ENCODE measurements at places on chromosomes 4 and X.

DNA sequence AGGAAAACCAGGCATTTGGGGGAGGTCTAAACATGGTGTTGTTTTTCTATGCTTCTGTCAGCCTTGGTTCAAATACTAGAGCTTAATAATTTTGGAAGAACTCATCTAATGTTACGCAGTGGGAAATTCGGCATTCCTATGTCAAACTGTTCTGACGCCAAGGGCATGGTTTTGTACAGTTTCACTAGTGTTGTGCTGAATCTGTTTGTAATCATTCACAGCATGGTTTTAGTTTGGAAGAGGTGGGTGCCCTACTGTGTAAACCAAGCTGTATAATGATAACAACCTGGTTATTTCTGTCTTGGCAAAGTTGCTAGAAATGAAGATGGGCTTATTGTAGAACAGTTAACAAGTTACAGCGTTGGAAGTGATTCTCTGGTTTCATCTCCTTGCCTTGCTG lies 5.2 kb downstream of the DDX3X start:
- DNase-seq, result no peak

- DNase-seq, result peak; percentile 9
These were observed 119.5 kb upstream of the AFF2 start for GRCh38 chrX:148380650-148381561.

GRCh38 chrX:138986866-138987265 lies 275.3 kb upstream of the FGF13 start:
- DNase-seq, result no peak

GRCh38 chrX:96386981-96387380 lies 297.7 kb upstream of the DIAPH2 start:
- DNase-seq, result no peak

GRCh38 chr4:185470501-185471195 lies 885 bp downstream of the CCDC110 start:
- no peak for DNase-seq

- DNase-seq, result no peak
These were observed 82.3 kb downstream of the SPRY1 start for GRCh38 chr4:123478859-123479345.

DNA sequence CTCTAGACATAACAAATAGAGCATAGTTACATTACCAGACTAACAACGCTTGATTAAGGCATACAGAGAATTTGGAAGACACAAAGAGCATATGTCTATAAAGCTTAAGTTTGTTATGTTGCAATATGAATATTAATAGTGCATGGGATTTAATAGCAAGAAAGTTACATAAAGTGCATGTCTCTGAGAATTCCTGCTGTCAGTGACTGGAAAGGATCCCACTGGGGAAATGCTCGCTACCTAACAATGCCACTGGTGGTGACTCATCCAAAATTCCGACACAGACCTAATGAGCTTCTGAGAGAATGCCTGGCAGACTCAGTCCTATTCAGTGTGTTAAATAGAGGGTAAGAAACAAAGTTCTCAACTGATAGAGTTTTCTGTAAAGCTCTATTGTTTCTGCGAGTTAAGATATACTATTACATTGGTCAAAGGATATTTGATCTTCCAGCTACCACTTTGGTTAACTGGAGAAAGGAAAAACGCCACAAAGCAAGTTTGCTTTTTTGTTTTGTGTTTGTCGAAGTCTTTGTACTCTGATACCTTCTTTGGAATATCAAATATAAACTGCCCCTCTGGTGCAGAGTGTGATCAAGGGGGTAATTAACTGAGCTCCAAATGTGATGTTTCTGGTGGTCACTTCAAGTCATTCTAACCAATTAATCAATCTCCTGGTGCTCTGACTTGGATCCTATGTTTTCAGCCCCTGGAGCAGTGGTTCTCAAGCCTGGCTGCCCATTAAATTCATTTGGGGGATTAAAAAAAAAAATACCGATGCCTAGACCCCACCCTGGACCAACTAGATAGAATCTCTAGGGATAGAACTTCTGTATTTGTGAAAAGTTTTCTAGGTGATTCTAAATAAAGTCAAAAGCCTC lies 107.9 kb downstream of the PALLD start:
- no peak for DNase-seq

DNA sequence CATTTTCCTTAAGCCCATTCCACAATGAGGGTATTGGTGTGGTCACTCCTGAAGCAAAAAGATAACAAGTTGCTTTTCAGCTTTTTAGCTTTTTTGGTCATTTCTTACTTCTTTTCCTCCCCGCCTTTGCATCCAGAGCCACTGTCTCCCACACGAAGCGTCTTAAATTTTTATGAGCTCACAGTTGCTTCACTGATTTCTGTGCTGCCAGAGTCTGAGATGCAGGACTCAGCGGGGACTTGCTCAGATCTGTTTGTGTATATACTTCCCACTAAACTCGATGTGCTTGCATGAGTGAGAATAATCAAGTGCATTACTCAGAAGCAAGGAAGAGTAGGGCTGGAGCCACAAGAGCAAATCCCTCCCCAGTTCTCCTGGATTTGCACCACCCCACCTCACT lies 80.2 kb upstream of the FHL1 start:
- no peak for DNase-seq

DNA sequence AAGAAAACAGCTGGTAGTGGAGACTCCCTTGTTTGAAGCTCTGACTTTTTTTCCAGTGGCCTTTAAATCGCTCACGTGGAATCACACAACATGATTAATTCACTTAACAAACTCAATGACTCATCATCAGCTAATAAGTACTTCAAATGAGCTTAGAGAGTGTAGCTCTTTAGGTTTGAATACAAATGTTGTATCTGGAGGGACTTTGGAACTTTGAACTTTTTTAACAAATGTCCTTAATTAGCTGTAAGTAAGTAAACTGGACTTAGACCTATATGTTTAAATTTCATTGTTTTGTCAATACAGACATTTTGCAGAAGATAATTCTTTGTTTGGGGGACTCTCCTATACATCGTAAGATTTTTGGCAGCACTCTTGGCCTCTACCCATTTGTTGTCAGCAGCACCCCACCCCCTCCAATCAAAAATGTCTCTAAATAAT lies 581.1 kb downstream of the SPRY1 start:
- no peak for DNase-seq

DNA sequence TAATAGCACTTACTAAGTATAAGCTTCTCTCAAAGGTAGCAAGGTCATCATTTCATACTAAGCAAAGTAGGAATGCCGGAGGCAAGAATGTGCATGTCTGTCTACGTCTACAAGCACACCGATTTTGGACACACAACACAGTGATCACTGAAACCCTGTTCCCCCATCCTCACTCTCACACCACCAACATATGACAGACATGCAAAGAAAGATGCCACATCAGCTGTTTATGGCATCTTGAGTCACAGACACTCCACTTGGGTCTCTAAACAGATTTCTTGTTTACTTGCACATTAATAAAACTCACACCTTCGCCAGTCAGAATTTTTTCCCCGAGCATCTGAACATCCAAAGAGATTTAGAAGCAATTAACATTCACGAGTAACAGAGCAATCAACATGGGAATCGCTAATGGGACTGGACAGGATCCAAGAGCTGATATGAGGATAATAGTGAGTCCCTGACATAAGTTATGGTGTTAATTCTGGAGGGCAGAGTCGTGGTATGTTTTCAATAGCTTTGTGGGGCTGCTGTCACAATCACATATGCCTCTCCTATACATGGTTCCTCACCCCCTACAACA lies 324.1 kb downstream of the DHX15 start:
- DNase-seq, result no peak

- DNase-seq, result no peak
These were observed 88.3 kb upstream of the DDX3X start for GRCh38 chrX:41245641-41246040.

- no peak for DNase-seq
These were observed 64.3 kb downstream of the SMIM20 start for GRCh38 chr4:25978327-25978726.

- no peak for DNase-seq
These were observed 14.3 kb downstream of the CASK start for GRCh38 chrX:41909068-41909467.

- DNase-seq, result no peak
These were observed 242.0 kb downstream of the MAPK10 start for GRCh38 chr4:86117705-86118302.

DNA sequence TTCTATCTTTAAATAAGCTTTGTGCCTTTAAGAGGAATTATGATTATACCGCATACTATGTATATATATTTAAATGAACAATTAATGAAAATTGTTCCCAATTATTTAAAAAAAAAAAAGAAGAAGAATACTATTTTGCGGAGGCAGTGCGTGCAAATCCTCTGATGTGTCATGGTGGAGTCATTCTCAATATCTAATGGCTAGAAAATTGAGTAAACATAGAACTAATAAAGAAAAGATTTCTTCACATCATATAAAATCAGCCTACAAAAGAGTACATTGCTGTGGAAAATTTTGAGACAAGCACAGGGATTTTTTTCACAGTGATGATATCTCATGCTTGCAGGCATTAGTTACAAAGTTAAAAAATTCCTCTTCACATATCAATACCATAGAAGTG lies 2.6 kb upstream of the EREG start:
- DNase-seq, result no peak

DNA sequence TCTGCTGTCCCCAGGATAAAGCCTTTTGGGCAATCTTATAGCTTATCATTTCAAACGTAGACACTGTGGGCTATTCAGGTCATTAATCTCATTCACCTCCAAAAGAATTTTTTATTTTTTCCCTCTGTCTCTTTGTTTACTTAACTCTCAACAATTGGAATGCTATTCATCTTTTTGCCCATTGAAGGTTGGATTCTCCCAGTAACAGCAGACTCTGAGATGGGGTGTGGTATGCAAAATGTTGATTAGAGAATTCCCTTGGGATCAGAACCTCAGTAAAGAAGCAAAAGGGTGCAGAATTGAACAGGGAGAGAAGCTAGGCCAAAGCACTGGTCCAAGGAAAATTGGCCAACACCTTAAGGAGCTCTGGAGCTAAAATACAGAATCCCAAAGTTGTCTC lies 60.4 kb downstream of the CAMK2D start:
- DNase-seq, result no peak

DNA sequence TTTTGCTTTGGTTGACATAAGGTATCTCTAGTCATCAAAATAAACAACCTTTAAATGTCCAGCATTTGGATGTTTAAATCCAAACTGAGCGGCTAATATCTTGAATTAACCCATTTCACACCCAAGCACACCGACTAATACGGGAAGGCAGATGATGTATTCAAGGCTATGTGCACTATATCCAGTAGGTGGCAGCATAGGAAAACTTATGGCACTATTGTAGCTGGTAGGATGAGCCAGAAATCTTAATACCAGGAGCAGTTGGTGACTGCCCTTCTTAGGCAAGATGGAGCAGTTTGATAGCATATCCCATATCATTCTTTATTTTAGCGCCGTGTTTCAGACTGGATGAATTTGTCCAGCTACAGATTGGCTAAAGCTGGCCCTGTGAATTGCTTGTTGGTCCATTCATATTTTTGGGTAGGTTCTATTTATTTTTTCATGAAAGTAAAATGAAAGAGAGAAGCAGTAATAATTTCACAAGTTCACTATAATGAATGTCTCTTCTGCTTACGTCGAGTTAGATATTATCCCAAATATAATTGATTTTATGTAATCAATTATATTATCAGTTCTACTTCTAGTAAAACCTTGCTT lies 24.4 kb downstream of the UCHL1 start:
- peak; percentile 18 for DNase-seq

DNA sequence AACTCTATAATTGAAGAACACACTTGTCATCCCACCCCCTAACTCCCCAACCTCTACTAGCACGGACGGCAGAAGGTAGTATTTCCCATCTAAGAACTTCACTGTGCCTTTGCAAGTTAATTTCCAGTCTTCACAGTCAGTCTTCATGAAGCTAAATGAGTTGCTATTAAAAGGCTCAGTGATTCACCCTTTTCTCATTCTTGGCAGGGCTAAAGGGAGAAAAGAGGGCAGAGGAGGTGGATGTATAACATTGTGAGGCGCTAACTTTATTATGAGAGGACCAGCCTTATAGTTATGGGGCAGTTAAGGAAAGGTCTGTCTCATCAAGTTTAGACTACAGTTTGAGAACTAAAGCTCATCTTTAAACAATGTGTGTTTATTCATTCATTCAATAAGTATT lies 161.0 kb upstream of the S100G start:
- no peak for DNase-seq

DNA sequence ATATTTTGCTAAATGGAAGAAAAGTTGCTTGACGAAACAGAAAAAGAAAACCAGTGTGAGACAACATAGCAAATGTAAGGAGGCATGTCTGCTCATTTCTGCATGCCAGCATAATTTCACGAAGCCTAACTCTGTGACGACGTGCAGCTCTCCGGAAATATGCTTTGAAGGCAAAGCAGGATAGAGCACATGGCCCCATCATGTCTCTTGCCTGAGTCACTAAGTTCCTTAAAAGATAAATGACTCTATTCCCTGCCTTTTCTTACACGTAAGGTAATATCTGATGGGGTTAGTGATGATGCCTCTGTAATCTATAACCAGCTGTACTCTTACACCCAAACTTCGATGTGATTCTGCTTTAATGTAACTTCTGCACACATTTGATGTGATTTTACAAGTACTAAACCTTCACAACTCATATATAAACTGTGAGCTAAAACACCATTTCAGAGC lies 64.5 kb downstream of the ANXA3 start:
- DNase-seq, result no peak

DNA sequence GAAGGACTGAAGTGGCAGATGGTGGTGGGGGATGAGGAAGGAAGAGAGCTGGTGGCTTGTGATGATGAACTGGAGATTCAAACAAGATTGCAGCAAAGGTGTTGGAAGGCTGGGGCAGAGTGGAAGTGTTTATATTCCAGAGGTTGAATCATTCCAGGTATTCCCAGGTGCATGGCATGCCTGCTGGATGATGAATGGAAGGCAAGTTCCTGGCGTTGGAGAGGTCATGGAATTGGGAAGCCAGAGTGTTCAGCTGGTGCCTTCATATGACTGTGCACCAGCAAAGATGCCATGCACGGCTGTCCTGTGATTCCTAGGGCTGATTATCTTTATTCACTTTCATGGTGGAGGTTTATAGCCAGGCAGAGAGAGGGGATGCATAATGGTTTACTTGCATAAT lies 135.8 kb upstream of the PUDP start:
- no peak for DNase-seq

DNA sequence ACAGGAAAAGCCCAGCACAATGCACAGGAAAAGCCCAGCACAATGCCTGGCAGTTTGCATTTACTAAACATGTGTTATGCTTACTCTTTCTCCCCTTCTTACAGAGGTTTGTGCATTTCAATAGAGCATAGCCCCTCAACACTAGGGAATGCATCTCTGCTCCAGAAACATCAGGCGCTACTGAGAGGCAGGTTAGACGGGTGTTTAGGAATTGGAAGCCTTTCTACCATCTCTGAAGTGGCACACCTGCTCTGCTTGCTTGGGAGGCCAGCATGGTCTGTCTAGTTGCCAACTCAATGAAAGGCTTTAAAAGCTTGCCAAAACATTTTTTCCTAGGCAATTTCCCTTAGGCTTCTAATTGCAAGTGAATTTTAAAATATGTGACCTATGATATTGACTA lies 55.7 kb downstream of the GRID2 start:
- no peak for DNase-seq

- peak; percentile 35 for DNase-seq
These were observed 152.7 kb downstream of the TEX11 start for GRCh38 chrX:70755850-70756249.
